ENCODE measurements at places on chromosomes 6 and 20.

- DNase-seq = no peak
Observed at GRCh38 chr6:12608016-12608860, 108.3 kb upstream of the PHACTR1 start.

- DNase-seq = no peak
Observed at GRCh38 chr6:22320750-22321149, 23.9 kb upstream of the PRL start.

DNA sequence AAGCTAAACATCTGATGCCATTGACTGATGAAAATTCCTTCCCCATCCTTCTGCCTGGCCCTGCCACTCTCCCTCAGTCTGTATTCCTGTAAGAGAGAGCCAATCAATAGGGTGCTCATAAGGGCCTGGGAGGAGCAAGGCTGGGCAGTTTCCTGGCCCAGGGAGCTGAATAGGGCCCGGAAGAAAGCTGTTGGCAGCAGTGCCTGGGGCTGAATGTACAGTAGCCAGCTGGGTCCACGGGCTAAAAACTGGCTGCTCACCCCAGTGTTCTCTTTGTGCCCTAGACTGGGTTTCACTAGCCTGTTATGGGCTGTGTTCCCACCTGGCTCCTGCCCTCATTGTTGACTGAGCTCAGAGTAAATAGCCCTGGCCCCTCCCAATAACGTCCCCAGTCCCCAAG, 1.7 kb upstream of the WFDC2 start:
- DNase-seq = peak; percentile 35

GRCh38 chr6:147447835-147448611, 60.5 kb upstream of the SAMD5 start:
- no peak for DNase-seq

DNA sequence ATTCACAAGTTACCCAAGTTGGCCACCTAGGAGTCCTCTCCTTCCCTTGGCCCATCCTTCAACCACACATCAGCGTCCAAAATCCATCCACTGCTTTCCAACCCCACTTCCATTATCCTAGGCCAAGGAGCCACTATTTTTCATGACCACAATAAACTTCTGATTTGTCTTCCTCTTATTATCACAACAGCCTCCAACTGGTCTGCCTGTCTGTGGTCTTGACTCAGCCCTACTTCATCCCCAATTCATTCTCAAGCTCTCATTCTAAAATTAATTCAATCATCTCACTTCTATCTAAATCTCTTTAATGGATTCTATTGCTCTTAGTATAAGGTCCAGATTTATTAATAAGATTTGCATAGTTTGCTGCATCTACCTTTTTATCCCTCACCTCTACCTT, 189.0 kb upstream of the PRDM1 start:
- DNase-seq = no peak

DNA sequence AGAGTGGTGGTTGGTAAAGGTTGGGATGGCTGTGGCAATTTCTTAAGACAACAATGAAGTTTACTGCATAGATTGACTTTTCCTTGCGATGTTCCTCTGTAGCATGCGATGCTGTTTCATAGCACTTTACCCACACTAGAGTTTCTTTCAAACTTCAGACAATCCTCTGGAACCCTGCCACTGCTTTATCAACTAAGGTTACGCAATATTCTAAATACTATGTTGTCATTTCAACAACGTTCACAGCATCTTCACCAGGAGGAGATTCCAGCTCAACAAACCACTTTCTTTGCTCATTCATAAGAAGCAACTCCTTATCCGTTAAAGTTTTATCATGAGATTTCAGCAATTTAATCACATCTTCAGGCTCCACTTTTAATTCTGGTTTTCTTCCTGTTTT, 161.2 kb upstream of the NRSN1 start:
- no peak for DNase-seq

DNA sequence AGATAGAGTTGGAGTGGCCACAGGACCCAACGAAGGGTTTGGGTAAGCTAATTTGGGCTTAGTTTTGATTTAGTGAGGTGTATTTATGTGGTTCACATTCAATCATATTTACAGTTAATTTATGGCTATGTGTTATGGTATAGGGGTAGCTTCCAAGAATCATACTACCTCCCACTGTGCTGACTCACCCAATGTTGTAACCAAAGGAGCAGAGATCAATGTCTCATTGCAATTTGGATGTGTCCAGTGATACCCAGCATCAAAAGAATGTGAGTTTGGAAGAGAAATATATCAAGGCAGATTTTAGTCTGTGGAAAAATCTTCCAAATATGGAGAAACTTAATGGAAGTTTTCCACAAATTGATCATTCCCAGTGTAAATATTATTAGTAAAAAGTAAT, 25.3 kb upstream of the SMIM8 start:
- DNase-seq = no peak

DNA sequence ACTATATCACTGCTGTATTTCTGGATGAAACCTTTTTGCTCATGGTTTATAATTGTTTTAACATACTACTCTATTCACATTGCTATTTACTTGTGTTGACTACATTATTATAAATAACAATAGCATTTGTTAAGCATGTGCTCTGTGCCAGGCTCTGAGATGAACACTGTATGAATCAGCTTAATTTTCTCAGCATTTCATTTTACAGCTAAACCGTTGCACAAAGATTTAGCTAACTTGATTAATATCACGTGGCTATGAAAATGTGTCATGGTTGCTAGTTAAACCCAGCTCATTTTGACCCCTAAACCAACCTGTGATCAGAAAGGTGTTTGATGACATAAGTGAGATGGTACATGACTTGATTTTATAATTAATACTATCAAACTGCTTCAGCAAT, 77.5 kb downstream of the NCOA7 start:
- DNase-seq = no peak
